Stimulated activated CD8-positive, alpha-beta memory T cell treated with anti-CD3 and anti-CD28 coated beads, Interleukin-4, amount 100 ng/mL, for 4 hours (primary cell): ENCODE measurements at places on chromosomes 5 and 9.

DNA sequence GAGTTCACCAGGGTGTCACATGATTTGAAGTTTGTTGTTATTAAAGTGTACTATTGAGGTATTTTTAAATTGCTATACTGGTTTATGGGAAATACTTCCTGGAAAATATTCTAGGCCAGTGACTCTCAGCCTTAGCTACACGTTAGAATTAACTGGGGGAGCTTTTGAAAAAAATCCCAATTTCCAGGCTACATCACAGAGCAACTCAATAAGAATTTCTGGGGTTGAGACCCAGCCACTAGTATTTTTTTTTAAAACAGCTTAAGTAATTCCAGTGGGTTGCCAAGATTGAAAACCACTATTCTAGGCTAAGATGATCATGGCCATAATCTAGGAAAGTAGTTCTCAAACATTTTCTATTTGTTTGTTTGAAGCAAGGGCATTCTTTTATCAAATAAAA, 142.9 kb upstream of the GRIA1 start:
- no peak for DNase-seq

DNA sequence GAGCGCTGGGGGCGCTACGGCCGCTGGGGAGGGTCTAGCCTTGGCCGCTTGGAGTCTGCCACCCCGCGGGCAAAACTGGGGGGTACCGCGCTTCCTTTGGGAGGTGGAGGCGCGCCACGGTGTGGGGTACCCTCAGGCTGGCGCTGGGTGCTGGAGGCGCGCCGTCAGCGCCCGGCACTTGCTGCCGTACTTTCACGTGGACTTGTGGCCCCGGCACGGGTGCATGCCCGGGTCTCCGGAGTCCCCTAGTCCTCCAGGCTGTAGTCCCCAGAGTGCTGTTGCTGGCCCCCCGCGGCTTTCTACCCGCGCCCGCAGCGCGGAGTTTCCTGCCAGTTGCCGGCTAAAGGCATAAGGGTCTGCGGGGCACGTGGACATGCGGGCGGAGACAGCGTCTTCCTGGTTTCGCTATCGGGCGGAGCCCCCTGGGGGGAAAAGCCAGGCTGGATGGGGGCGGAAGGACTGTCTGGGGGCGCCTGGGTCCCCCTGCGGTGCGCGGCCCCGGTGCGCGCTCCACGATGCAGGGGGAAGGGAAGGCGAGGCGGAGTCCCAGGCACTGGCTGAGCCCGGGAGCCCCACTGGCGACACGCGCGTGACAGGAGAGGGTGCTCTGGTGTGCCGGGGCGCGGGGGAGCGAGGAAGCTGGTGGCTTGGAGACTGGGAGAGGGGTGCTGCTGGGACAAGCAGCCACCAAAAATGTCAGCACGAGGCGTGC, 666 bp downstream of the PPARGC1B start:
- DNase-seq = peak; percentile 30

DNA sequence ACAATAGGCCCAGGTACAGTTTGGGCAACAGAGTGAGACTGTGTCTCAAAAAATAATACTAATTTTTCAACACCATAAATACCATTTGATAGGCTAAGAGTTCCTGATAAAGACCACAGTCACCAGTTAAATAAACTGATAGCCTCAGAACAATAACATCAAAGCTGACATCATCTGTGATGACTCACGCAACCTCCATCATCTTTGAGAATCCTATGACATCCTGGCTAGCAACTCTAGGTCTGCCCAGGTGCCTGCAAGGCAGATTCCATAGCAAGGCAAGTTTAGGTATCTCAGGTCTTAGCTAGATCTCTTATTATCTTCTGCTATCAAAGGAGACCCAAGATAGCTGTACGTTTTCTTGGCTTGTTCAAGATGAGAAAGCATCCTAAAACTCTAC, 30.5 kb upstream of the UBAP2 start:
- no peak for DNase-seq

DNA sequence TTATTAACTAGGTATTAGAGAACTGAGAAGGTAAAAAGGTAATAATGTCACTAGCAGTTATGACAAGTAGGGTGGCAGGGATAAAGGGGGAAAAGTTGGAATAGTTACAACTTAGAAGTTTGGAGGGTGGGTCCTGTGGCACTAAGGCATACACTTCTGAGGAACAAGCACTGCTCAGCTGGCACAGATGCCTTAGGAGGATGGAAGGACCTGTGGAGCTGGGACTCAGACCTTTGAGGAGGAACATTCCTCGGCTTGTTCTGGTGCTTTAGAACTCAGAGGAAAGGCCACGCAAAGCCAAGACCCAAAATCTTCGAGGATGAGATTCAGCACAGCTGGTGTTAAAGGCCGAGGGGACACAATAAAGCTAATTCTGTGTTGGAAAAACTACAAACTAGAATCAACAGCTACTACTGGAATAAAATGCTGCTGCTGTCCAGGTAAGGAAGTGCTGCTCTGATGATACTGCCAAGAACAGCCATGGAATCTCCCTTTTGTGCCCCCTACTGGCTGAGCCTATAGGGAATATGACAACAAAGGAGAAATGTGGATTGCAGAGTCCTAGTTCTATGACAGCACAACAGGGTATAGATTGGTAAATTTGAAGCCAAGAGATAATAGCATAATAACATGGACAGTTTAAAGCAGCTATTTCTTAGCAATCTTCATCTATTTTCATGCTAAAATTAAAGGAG, 126.7 kb downstream of the SLC25A46 start:
- DNase-seq = no peak

GRCh38 chr5:117657541-117657940, 1082.9 kb upstream of the SEMA6A start:
- DNase-seq = no peak
